ENCODE measurements at places on chromosomes 7 and 10.

DNA sequence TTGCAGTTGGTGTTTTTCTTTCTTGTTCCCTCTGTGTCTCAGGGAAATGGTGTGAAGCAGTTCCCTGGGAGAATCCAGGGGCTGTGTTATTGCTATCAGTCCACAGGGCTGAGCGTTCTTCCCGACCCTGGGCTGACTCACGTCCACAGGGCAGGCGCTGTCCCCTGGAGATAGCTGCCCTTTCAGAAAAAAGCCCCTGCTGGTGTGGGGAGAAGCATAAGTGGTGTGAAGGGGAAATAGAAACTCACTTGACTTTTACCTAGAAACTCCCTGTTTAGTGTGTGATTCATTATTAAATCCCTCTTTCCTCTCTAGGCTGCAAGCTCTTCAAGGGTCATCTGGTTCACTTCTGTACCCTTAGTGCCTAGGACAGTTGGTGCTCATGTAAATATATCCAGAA, 63.3 kb upstream of the SMNDC1 start:
- DNase-seq, result no peak

DNA sequence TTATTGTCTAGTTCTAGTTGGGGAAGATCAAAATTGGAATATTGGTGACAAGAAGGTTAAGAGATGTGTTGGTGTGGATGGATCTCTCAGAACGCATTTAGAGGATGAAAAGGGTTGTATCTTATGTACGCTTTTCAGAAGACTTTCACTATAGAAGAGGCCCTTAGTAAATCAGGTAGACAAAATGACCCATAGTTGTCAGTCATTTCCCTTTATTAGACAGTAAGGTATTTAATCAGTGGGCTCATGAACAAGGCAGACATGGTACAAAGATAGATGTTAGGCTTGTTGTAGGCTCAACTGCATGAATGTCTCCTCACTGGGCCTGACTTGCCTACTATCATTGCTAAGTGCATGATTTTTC, 359.2 kb downstream of the PHF14 start:
- DNase-seq, result no peak

DNA sequence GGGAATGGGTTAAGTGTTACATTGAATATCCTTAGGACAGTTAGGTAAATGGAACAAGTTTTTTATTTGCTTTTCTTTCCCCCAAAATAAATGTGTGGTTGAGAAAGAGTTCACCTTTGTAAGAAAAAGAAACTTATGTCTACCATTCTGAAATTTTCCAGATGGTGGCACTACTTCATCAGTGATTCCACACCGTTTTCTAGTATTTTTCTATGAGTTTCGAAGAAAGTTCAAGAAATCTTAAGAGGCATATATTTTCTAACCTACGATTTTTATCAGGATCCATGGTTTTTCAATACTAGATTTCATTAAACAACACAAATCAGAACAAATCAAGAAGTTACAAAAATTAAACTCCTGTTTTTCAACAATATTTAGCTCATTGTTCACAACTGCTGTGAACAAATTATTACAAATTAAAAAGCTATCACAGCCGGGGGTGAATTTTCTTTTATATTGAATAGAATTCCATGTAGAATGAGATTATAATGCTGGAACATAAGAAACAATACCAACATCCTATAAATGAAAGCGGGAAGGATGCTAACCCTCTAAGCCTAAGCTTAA, 163.1 kb upstream of the NPVF start:
- DNase-seq, result peak; percentile 46

GRCh38 chr10:86798611-86799010, 42.2 kb downstream of the BMPR1A start:
- DNase-seq, result no peak

DNA sequence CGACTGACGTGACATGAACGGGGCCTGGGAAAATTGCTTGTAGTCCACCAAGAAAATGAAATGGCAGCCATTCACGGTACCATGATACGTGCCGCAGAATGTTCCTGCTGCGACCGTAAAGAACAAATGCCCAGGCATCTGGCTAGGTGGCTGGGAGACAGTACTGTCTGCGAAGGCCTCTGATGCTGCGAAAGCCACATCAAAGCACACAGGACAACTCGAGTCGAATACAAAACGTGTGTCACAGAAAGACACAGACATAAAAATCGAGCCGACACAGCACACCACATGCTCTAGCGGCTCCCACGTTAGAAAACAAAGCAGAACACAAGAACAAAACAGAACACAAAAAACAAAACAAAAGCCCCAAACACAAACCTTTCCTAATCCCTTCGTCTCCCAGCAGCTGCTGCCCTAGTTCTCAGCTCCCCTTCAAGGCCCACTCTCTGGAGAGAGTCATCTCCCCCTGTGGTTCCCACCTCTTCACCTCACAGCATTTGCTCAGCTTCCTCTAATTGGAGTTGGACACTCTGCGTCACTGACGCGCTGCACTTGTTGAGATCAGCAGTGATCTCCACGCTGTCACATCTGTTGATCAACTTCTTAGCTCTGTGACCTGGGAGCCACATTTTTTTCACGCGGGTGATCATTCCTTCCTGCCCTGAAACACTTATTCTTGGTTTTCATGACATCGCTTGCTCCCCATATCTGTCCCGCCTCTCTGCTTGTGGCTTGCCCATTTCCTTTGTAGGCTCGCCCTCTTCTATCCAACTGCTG, 112.2 kb downstream of the CLEC2L start:
- no peak for DNase-seq

DNA sequence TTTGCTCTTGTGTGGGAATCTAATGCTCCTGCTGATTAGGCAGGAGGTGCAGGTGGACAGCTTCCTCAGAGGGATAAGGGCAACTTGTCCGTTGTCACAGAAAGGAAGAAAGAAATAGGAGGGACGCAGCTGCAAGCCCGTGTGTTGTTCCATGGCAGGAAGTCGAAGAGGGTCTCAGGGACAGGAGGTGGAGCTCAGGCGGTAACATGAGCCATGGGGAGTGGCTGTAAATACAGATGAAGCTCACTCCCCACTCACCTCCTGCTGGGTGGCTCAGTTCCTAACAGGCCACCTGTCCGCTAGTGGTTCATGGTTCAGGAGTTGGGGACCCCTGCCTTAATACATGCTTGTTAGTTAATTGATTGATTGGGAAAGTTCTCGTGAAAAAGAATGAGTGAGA, 101.7 kb upstream of the SFMBT2 start:
- no peak for DNase-seq

DNA sequence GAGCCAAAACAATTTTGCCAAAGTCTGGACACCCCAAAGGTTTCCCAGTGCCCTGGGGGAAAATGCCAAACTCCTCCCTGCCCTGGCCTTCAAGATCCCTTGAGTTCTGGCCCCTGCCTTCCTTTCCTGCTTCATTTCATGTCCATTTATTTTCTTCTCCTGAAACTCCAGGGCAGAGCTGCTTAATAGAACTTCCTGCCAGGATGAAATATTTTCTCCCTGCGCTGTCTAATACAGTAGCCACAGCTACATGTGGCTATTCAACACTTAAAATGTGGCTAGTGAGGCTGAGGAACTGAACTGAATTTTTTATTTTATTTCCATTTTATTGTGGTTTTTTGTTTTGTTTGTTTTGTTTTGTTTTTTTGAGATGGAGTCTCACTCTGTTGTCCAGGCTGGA, 49.6 kb downstream of the COL13A1 start:
- DNase-seq, result no peak

DNA sequence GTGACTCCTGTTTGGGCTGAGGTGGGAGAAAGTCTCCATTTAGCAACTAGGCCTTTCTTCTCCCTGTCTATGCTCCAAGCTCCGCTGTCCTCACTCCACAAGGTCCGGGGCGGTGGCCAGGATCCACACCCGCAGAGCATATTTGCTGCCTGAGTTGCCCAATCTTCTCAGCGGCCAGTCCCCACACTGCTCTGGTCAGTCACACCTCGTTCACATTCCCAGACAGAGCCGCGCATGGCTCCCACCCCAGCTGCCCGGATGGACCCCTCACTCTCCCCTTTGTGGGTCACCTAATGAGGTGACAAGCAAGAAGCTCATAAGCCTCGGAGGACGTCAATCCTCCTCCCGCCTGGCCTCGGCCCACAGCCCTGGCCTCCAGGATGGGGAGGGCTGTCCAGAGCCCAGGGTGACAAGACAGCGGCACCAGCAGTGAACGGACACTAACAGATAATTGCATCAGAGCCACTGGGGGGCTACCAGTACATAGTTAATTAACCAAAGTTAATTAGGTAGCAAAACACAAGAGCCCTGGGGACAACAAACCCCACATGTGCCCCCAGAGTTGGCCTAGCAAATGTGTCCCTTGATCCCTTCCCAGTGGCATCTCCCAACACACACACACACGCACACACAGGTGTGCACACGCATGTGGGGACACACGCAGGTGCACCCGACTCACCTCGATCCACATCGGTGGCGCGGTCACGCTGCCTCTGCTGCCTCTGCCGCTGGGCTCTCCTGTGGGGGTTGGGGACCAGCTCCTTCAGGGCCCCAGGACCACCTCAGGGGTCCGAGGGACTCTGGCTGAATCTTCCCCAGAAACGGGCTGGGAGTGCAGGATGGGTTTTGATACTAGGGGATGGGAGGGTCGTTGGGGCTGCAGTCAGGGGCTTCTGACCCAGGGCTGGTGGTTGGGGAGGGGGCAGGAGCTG, 11.8 kb downstream of the EPHA1 start:
- no peak for DNase-seq

DNA sequence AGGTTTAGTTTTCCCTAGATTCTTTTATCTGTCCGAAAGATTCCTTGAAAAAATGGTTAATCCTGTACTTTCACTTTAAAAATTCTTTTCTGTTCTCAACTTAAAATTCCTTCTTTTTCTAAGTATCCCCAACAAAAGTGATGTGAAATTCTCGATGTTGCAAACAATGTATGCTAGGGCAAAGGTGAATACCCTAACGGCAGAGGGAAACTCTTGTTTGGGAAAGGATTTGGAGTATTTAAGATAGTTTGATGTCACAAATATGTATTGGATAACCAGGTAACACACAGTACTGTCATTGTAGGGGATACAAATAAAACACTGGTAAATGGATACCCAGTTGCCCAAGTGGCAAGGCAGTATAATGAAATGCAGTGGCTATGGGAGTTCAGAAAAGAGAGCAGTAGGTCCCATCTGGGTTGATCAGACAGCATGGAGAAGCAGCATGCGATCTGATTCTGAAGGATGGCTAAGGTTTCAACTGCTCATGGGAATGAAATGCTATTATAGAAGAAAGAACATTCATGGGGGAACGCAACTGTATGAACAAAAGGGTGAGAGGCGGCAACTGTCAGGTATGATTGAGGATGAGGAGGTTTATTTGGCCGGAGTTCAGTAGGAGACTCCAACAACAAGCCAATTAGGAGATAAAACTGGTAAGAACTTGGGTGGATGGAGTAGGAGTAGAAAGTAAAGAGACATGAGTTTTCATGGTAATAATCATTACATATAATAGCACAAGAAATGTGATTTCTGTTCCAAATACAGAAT, 3.2 kb upstream of the EPC1 start:
- DNase-seq, result no peak

DNA sequence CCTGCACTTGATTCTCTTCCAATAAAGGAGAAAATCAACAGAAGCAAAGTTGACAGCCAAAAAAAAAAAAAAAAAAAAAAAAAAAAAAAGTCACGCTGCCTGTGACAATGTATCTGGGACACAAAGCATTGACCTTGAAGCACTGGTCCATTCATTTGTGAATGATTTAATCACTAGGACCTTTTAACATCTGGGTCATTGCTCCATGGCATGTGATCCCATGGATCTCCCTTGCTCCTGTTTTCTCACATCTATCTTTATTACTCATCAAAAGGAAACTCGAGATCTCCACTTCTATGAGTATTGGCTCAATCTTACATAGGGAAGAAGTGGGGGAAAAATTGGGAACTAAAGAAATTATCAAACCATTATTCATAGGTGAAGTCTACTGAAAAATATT, 89.6 kb upstream of the SMIM30 start:
- no peak for DNase-seq

DNA sequence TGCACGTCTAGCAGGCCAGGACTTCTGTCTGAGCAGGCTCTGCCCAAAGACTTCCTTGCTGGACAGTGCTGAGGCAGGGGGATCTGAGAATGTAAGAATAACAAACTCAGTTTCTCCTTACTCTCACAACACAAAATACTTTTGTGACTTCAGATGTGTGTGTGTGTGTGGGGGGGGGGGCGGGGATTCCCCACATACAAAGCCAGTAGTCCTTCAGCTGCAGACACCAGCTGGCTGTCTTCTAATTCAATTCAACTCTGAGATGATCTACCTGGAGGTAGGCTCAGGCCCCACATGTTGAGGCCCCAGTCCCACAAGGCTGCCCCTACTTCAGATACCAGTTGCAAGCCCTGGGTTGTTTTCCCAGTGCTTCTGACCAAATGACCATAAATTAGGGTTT, 4.7 kb upstream of the CXCL12 start:
- no peak for DNase-seq

DNA sequence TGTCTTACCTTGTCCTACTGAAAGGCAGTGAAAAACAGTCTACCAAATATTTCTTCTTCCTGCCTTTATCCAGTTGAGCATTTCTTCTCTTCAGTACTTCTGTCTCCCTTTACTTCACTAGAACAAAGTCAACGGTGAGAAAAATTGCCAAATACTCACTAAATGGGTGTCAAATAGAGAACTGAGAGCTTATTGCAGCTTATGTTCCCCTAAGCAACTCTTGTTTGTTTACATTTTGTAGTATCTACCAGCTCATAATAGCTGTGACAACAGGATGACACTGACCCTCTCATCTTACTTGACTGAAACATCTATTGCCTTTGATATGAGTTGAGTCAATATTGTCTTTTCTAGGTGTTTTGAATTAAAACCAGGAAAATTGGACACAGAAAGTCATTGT, 327.9 kb upstream of the SORCS1 start:
- no peak for DNase-seq

GRCh38 chr7:66557214-66558200, 71.2 kb upstream of the KCTD7 start:
- peak; percentile 5 for DNase-seq

DNA sequence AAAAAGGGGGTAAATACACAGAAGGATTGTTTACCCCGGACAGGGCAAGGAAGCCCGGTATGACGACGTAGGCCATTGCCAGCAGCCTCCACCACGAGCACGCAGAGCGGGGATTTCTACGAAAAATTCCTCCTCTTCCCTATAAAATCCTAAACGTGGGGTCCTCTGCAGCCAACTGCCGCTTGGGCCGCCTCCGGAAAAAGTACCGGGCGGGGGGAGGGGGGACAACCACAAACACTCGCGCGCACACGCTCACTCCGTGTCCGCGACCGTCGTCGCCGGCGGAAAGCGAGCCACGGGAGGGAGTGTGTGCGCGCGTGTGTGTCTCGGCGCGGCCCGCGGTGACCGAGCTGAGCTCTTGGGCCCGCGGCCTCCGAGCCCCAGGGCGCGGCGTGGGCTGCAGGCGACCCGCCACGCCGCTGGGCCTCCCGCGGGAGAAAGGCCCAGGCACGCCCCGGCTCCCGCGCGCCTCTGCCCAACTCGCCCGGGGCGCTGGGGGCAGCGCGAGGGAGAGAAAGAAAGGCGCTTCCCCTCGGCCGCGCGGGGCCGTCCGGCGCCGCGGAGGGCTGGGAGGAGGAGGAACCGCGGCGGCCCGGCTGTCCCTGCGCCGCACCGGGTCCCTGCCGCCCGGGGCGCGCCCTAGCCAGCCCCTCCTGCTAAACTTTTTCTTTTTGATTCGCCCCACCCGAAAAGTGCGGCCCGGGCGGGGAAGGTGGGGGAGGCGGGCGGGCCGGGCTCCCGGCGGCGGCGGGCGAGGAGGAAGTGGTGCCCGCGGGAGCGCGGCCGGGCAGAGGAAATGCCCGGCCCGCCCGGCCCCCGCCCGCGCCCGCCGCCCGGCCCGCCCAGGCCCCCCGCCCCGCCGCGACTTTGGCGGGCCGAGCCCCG, 1.5 kb downstream of the CTBP2 start:
- DNase-seq, result no peak

Measured in NCI-H1105 treated with DMSO at 0.1 percent for 48 hours (cell line).